ENCODE measurements at places on chromosomes 12 and 14.

DNA sequence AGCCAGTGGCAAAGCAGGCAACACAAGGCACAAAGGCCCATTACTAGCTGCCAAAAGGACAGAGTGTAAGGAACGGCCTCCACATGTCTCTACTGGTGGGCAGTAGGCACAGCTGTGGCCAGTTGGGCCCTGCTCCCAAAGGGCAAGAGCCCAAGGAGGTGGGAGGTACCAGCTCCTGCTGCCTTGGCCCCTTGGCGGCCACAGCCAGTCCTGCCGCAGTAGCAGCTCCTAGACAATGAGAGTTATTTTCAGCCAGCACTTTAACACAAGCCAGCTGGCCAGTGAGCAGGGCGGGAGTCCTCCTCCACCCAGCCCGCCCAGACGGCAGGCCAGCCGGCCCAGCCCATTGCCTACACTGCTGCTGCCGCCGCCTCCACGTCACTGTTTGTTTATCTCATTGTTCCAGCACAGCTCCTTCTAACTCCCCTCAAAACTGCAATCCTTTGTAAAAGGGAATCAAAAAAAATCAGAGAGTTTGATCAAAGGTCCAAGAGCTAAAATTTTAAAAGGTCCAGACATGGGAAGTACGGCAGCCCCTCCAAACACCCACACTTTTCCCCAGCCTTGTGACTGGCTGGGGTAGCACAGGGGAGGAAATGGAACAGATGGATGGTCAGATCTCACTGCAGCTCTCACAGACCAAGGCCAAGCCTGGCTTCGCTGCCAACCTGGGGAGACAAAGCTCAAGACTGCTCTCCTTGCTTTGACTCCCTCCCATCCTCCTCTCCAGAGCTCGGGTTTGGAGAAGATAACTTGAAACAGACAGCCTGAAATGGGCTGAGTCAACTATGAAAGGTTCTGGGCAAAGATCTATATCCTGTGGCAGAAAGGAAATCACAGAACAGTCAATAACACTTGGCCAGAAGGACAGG lies 33.5 kb downstream of the FMNL3 start:
- peak; percentile 94 for DNase-seq

GRCh38 chr12:24072302-24072701 lies 122.8 kb upstream of the SOX5 start:
- DNase-seq = no peak

GRCh38 chr14:100692256-100692655 lies 34.4 kb upstream of the DLK1 start:
- no peak for DNase-seq

DNA sequence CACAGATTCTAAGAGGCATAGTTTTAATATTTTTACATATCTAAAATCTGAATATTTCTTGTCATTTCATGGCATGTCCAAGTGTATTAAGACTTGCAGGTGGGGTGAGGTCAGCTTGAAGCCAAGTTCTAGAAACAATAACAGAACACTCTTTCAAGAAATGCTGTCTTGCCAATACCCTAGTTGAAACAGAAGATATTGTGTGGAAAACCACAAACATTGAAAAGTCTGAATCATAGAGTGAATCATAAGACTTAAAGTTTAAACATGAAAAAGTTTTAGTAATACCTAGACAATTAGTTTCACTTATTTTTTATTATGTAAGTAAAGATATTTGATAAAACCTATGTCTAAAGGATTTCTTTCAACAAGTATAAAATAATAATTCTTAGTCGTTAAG lies 191.5 kb upstream of the CAND1 start:
- peak; percentile 54 for DNase-seq

DNA sequence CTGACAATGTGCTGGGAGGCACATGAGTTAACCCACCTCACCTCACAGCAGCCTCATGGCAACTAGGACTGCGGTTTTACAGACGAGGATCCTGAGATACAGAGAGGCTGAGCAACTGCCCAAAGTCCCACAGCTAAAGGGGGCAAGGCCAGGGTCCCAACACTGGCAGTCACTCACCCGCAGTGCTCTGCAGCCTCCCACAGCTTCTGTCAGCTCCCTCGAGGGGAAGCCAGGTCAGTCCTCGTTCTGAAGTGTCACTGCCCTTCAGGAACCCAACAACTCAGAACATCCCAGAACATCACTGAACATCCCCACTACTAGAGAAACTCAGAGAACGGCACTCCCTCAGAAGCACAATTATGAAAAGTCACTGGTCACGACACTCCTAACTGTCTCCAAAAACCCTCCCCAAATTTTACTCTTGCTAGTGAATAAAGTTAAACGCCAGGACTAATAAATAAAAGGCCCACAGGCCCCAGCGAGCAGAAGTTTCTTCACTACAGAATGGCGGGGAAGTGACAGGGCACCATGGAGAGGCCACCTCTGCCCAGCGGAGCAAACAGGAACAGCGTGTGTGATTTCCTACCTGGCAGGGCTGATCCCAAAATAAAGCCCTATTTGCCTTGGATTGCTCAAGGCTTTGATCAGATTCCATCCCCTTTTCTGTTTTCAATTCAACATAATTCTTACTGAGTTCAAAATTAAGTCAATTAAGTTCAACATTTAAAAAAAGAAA lies 75.1 kb downstream of the TTC7B start:
- no peak for DNase-seq

DNA sequence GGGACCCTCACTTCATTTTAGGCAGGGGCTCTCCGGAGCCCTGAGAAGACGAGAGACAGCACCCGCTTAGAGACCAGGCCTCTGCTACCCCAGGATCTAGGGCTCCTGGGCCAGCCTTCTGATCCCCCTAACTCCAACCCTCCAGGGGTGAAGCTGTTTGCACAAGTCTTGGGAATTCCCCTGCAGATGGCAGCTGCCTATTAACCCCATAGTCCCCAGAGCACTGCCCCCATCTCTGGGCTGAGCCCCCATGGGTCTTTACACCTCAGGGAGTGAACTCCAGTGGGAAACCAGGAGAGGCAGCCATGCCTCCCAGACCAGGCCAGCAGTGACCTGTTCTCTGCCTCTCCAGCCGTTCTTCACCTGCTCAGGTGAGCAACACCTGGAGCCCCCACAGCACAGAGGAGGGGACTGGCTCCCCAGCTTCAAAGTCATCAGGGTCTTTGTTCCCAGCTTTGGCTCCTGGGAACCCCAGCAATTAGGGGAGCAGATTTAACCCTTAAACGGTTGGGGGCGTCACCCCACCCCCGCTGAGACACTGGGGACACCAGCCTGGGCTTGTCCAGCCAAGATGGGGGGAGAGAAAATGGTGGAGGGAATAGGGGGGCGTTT lies 2.3 kb downstream of the WNT10B start:
- DNase-seq = no peak

- peak; percentile 98 for DNase-seq
Measured at GRCh38 chr14:61103541-61104339, 122.7 kb downstream of the SLC38A6 start.

GRCh38 chr12:49092086-49092815 lies 2.4 kb downstream of the DHH start:
- DNase-seq = peak; percentile 41

GRCh38 chr12:18897823-18898222 lies 159.9 kb downstream of the CAPZA3 start:
- DNase-seq = peak; percentile 76

DNA sequence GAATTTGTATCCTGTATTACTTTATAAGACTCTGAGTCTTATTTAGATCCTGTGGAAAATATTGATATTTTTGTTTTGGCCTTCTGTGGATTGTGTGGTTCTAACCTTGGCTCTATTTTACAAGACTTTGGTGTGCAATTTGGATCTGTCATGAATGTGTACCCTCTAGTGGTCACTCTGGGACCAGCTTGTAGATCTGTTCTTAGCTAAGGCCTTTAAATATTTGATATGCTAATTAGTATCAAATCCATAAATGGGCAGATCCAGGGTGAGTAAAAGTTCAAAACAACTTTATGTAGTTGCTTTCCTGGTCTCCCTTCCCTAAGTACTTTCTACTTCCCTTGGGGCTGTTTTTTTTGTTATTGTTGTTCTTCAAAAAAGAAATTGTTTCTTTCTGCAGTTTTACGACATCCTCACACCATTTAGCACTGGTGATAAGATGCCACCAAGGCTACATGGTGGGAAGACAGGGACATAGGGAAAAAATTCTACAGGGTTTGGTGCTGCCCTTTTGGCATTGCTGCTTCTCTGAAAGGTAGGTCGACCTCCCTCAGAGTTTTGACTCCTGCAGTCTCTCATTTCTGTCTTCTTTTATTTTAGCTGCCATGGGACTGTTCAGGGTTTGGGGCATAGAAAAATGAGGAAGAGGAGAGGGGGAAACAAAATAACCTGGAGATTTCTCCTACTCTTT lies 238.5 kb downstream of the GPHN start:
- peak; percentile 71 for DNase-seq

- no peak for DNase-seq
Measured at GRCh38 chr12:12127304-12127703, 56.6 kb downstream of the BCL2L14 start.

DNA sequence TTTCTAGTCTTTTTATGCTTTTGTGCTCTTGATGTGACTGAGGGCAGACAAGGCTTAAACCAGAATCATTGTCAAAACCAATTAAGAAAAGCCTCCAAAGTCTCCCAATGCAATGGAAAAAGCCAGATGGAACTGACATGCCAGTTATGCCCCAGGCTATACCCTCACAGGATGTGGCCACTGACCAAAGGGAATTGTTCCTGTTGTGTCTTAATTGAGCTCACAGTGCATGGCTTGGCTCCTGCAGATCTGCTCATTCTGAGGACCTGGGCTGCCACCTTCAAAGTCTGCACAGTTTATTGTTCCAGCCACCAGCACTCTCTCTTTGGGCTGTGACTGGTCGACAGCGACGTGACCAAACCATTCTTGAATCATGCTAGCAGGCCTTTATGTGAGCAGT lies 17.1 kb upstream of the BICD1 start:
- DNase-seq = no peak

DNA sequence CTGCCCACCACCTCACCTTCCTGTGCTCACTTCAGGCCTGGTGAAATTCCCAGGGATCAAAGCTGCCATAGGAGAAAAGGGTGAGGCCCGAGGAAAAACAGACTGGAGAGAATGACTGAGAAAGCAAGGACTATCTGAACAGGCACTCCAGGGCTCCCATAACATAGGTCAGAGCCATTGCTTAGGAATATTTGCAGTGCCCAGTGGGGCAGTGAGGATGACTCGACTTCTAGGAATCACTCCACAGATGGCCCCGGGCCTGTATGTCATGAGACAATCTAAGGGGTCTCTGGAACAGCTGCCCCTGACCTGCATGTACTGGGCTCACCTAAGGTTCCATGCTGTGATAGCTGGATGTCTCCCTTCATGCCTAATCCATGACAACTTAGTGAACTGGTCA lies 51.6 kb downstream of the GPHB5 start:
- DNase-seq = no peak

DNA sequence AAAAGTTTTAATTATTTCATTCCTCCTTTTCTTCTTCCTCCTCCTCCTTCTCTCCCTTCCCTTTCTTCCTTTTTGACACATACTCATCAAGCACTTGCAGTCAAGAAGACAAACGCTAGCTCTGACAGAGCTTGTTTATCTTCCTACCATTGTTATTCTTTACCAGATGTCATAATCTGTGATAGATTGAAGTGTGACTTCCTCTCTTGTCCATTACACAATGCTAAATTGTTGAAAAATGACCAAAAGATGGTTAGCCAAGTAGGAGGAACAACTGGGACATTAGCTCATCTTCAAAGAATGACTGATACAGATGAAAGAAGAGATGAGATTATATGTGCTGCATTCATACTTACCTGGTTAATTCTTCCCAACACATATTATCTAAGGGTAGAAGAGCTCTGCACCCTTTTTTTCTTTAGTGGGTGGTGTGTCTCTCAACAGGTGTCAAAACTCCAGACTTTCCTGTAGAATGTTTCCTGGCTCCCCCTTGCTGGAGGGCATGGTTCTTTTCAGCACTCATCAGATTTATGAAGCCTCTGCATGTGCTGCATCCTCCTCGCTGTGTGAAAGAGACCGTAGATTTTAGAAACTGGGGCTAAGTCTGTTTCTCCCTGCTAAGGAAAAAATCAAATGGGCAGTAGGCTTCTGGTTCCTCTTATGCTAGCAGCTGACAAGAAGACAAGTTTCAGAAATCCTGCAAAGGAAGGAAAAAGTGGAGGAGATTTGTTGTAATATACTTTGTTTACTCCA lies 147.1 kb downstream of the TMX1 start:
- DNase-seq = peak; percentile 61

DNA sequence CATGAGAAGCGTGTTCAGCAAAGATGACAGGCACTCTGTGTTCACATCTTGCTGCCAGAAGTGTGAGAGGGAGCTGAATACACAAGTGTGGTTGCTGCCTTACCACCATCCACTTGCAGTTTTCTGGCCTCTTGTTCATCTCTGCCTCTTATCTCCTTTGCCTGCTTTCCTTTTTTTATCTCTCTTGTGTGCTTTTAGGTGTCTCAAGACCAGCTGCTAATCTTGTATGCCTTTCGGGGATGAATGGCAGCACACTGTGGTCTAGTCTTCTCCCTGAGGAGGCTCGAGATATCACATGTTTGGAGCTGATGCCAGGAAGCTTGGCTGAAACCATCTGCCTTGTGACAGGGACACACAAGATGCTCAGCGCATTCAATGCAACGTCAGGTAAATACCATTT lies 17.2 kb downstream of the FAM234B start:
- DNase-seq = no peak

GRCh38 chr12:20250761-20251160 lies 117.6 kb upstream of the PDE3A start:
- no peak for DNase-seq

GRCh38 chr12:131063960-131064359 lies 110.3 kb downstream of the ADGRD1 start:
- DNase-seq = no peak

DNA sequence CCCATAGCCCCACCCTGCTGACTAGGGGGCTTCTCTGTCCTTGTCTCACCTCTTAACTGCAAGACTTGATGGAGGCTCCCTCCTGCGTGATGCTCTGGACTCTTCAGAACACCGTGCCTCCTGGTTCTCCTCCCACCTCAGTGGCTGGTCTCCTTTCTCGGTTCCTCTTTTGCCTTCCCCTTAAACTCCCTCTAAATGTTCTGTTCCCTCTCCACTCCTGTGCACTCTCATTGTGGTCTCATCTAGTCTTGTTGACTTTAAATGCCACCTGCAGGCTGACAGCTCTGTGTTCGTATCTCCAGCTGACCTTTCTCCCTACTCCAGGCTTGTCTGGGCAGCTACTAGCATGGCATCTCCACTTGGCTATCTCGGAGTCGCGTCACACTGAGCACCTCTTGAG lies 28.3 kb downstream of the DYNC1H1 start:
- no peak for DNase-seq

DNA sequence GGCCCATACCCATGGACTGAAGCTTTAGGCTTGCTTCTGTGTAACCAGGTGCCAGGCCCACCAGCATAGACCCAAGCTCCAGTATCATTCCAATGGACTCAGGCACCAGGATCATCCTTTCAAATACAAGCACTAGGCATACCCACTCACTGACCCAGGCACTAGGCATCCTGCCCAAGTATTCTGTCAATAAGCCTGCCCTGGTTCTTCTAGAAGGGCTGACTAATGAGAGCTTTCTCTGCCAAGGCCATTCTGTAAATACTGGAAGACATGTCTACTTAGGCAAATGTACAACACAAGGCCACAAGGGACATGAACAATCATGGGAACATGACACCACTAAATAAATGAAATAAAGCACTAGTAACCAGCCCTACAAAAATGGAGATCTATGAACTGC lies 352.2 kb downstream of the FSCB start:
- DNase-seq = no peak
